ENCODE measurements at places on chromosomes 1 and 21. TPM values are rescaled to one million over a fixed set of nuclear protein-coding genes. Genes with fewer than 3 reads are reported as not detected.

VSIG8 gene
- total RNA-seq, result not detected

RGL1 gene
- 9.6 TPM for total RNA-seq

ICOSLG gene
- 4.7 TPM for total RNA-seq

WDR64 gene
- total RNA-seq, result not detected

CLDN17 gene
- not detected for total RNA-seq

TIE1 gene
- total RNA-seq, result 0.87 TPM

TNFRSF8 gene
- total RNA-seq, result 0.22 TPM

PGLYRP4 gene
- total RNA-seq, result not detected

DNA sequence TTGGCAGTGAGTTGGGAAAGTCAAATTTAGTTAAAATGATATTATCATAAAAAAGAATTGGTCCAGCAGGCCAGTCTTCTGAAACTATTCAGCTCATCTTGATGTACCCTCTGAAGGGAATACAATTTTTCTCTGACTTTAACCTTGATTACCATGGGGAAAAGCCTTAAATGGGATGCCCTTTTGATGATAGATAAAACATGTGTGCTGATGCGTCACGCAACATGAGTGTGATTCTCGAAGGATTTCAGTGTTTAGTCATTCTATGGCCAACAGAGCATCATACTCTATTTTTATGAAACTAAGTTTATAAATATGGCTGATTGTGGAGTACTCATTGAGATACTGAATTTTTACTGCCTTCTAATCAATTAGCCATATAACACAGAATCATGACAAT lies 171.5 kb downstream of the ZNF281 start:
- no peak for DNase-seq

DNA sequence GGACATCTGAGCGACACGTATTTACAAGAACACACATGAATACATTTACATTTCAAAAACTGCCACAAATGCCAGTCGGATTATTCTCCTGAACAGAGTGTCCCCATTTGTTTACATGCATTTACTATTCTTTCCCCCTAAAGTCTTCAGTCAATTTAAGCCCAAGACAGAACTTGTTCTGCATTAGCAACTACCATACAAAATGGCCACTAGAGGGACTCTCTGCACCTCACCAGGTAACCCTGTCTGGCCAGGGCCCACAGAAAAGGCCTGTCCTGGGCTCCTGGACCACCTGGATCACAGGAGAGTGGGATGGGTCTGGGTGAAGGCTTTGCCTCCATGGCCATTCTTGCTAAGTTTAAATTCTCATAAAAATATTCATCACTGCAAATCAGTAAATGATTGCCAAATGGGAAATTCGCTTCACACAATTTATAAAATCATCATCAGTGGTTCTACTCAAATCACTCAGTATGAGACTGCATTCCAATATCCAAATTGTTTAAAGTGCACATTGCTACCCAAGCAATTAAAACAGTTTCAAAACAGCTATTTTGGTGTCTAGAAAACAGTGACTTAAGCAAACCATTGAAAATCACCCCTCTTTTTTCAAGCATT lies 12.5 kb upstream of the GUCA2A start:
- DNase-seq, result peak; percentile 35

DNA sequence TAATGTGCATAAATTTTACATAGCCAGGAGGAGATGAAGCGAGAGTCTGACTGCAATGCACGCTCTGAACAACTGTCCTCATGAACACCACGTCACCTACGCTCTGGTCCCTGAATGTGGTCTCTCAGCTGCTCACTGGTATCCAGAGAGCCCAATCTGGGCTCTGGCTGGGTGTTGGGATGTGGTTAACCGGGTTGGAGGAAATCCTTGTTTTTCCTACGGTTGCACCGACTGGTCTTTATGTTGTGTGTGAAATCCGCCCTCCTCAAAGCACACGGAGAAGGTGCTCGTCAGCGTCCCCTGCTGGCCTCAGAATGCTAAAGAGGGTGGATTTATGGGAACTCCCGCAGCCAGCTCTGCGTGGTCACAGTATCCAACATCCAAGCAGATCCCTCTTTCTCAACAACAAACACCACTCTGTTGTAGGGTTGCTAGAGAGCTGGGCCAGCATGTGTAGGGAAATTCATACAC lies 51.8 kb upstream of the FAM89A start:
- no peak for DNase-seq

DNA sequence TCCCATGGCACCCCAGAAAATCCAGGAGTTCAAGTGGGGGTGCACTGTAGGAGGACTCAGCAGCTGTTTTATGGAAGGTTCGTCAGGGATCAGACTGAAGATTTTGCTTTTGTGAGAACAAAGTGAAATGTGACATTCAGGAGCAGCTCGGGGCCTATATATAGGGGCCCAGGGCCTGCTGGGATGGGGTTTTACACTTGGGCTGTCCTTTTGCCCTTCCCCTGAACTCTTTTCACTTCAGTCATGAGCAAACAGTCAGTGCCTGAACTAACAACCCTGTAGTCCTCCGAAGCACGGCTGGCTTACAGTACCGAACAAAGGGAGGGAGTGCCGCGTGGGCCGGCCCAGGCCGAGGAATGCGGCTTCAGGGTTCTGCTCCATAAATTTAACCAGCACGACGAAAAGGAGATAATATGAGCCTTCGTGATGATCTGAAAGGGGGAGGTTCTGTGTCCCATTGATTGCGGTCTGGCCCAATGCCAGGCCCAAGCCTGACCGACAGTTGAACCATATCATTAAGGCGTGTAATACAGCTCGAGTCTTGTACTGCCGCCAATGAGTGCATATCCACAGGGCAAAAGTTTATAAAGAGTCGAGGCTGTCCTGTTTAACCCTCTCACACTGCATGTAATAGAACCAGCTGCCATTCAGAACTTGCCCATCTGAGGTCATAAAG lies 139.9 kb downstream of the DHRS3 start:
- DNase-seq, result peak; percentile 99

GRCh38 chr1:210362526-210362925 lies 33.8 kb downstream of the HHAT start:
- peak; percentile 73 for DNase-seq

DNA sequence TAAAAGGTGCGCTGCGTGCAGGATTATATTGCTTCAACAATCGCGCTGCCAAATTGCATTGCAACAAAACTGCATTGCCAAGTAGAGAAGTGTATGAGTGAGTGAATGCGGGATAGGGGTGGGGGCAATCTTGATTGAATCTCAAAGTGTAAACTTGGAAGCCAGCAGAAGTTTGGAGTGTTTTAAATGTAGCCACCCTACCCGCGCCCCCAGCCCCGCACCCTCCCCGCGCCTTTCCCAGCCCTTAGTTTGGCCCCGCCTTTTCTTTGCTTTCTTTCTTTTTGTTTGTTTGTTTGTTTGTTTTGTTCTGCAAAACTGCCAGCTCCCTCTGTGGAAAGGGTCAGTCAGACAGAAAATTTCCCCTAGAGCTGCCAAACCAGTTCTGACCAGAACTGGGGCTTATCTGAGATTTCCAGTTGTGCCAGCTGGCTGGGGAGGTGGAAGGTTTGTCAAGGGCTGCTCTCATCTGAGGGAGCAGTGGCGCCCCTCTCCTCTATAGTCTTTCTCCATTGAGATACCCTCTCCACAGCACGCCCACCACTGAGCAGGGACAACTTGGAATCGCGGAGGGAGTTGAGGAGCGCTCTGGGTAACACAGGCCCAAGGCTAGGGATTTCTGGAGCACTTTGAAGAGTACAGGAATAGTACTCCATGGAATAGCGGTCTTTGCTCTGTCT lies 666 bp upstream of the BEND5 start:
- no peak for DNase-seq

DNA sequence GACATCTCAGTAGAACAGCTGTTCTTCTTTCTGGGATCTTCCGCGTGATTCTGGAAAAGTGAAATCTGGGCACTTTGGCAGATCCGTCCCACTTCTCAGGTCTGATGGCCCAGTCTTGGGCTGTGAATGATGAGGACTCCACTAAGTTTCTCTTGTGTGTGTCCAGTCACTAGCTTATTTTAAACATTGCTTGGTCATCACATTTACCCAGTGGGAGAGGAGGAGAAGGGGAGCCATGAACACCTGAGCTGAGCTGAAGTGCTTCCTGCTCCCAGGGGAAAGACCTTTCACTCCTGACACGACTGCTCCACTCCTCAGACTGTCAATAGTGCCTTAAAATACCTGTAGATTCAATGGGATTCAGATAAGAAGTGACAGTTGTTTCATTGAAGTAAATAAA lies 101.9 kb upstream of the SLC35F3 start:
- DNase-seq, result no peak

- DNase-seq, result no peak
Measured at GRCh38 chr1:179953974-179954492, 577 bp upstream of the CEP350 start.

- DNase-seq, result no peak
Measured at GRCh38 chr1:203263496-203263895, 34.0 kb upstream of the CHIT1 start.

DNA sequence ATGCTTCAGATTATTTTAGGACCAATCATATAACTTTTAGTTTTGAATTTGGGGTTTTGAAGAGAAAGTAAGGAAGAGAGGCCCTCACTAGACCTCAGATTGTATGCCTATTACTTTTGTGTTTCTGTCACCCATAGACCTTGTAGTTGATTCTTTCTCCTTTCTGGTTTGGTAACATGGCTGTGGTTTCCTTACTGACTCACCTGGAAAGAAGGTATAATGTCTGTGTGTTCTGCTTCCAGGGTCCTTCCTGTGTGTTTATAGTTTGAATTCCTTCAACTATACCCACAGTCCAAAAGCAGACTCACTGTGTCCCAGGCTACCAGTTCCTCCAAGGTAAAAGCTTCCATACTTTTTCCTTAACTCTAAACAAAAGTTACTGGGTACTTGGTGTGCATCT lies 8.1 kb downstream of the SLC44A3 start:
- no peak for DNase-seq

GRCh38 chr1:110945626-110946025 lies 18.1 kb downstream of the LRIF1 start:
- no peak for DNase-seq

DNA sequence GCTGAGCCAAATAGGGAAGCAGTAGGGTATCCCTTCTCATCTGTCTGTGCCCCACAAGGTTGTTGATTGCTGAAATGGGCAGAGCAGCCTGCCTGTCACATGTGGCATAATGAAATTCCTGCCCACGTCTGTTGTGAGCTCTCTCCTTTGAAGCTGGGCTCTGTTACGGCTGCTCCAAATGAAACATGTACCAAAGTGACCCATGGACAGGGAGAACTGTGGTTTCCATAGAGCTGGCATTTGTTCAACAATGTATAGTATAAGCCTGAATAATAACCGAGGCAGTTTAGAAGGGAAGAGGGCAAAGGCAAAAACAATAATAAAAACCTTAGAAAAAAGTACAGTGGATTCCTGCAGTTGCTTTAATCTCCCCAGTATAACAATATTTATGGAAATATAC lies 149.7 kb downstream of the LYPLAL1 start:
- peak; percentile 19 for DNase-seq

- no peak for DNase-seq
Measured at GRCh38 chr1:206581571-206581981, 30.7 kb downstream of the EIF2D start.

GRCh38 chr1:98388441-98388840 lies 273.1 kb upstream of the SNX7 start:
- peak; percentile 84 for DNase-seq

DNA sequence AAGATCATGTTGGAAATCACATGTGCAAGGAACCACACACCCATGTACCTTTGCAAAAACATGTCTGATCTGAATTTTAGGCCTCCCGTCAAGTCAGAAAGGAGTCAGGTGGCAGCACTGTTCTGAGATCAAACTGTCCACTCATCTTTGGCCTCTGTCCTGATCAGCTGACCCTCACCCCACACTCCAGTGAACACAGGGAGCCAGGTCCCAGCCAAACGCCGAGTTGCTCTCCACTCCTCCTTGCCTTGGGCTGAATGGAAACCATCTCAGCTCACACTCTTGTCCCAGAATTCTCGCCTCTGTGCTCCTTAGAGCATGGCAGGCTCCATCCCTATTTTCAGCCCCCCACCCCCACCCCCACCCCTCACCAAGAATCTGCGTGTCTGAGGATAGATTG lies 4.6 kb upstream of the RNF186 start:
- DNase-seq, result no peak

DNA sequence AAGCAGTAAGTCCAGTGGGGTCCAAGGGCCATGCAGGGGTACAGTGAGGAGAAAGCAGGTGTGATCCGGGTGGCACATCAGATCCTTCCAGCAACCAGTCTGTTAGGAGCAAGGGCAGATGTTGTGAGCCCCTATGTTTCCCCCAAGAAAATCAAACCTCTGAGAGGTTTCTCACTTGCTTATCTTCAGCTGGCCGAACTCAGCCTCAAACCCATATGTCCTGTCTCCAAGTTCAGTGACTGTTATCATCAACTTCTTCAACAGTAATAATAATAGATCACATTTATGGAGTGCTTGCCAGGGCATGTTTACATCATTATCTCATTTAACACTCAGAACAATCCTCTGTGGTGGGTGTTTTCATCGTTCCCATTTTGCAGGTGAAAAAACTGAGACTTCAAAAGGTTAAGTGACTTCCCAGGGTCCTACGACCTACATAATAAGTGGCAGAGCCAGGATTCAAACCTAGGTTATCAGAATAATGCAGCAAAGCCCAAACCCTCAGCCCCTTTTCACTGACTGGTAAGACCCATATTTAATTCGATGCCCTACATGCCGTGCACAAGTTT lies 3.3 kb downstream of the CAPN2 start:
- DNase-seq, result no peak
